HTR-8/SVneo (cell line): ENCODE measurements at places on chromosomes 7 and 10.

- no peak for DNase-seq
Measured at GRCh38 chr7:50307368-50308032, 3.0 kb downstream of the IKZF1 start.

DNA sequence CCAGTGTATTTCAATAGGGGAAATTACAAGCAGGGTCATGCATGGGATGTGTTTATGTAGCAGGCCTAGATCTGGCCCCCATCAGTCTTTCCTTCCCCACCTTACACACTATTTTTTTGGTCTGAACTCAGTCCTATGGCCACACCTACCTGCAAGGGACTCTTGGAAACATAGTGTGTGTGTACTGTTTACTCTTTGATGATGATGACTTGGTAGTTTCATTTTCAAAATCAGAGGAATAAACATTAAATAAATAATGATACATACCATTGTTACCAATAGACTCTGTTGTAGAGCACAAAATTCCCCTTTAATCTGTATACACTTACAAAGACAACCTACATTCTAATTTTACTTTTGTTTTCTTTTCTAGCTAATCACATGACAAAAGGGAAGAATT lies 191.0 kb downstream of the ZEB1 start:
- DNase-seq, result no peak

- DNase-seq, result no peak
Measured at GRCh38 chr7:99398891-99399445, 9.4 kb downstream of the PDAP1 start.

DNA sequence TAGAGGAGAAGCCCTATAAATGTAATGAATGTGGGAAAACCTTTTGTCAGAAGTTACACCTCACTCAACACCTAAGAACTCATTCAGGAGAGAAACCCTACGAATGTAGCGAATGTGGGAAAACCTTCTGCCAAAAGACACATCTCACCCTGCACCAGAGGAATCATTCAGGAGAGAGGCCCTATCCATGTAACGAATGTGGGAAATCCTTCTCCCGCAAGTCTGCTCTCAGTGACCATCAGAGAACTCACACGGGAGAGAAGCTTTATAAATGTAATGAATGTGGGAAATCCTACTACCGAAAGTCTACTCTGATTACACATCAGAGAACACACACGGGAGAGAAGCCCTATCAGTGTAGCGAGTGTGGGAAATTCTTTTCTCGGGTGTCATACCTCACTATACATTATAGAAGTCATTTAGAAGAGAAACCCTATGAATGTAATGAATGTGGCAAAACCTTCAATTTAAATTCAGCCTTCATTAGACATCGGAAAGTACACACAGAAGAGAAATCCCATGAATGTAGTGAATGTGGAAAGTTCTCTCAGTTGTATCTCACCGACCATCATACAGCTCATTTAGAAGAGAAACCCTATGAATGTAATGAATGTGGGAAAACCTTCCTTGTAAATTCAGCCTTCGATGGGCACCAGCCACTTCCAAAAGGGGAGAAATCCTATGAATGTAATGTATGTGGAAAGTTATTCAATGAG lies 18.9 kb downstream of the RBAK start:
- DNase-seq, result no peak

- DNase-seq, result no peak
Measured at GRCh38 chr7:139471740-139472353, 11.6 kb downstream of the KLRG2 start.

DNA sequence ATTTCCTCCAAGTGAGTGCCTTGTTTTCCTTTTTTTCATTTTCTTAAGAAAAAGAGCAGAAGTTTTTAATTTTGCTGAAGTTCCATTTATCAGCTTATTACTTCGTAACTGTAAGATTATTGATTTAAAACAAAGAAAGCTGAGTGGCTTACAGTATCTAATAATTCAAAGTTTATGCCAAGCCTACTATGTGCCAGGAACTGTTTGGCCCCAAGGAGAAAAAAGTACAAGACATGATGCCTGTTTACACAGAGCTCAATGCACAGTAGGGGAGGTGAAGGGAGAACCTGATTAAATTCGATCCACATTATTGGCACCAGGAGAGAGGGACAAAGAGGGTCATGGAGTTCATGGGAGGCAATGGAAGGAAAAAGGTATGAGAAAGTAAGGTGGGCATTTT lies 419.3 kb upstream of the ZMIZ1 start:
- no peak for DNase-seq

GRCh38 chr7:122686360-122686878 lies 12.5 kb downstream of the RNF133 start:
- no peak for DNase-seq

DNA sequence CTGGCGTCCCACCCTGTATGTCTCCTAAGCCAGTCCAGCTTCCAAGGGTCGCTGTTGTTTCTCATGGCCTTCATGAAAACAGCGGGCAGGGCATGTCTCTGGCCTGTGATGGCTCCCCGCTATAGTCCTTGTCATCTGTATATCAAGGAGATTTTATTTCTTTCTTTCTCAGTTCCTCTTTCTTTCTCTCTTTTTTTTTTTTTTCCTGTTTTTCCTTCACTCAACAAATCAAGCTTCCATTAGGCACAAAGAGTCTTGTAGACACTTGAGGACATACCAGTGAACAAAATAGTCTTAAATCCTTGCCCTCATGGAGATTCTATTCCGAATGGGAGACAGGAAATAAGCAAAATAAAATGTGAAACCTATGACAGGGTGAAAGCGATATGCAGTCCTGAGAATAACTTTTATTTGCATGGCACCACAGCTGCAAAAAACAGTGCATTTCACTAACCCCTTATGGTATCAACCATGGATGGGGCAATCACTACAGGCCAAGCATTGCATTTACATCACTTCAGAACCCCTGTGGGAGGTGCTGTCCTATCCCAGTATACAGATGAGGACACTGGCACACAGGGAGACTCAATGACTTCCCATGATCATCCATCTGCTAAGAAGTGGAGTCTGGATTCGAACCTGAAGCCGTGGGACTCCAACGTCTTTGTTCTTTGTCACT lies 50.7 kb downstream of the SYPL1 start:
- DNase-seq, result no peak

DNA sequence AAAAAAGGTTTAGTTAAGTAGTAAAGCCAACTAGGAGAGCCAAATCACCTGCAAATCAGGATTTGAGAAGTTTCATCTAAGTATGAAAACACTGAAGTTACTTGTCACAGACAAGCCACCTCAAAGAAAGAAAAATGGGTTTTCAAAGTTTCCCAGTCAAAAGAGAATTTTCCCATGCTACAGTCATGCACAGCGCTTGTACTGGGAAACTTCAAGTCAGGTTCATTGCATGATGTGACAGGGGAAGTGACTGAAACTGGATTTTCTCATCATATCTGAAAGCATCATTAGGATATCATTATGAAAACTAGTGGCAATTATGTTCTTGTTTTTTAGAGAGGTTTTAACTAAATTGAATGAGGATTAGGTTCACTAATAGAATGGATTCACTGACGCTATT lies 167.0 kb downstream of the SGMS1 start:
- DNase-seq, result no peak

DNA sequence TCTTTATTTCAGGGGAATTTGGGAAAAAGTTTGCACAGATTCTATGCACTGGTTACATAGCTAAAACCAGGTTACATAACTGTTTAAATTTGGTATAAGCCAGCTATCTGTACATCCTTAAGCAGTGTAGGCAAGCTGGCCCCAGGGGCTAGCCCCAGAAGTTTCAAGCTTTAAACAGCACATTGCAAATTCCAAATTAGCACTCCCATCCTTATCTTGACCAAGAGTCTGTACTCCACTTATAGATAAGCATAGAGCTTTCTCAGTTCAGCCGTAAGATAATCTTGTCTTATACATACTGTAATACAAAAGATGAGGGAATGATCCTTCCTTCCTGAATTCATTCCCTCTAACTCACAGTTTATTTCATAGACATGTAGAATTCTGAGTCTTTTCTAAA lies 109.3 kb downstream of the SPAG6 start:
- DNase-seq, result no peak

GRCh38 chr10:7955446-7955845 lies 99.0 kb upstream of the GATA3 start:
- DNase-seq, result no peak

- no peak for DNase-seq
Measured at GRCh38 chr10:44934416-44935200, 23.5 kb downstream of the TMEM72 start.

- no peak for DNase-seq
Measured at GRCh38 chr7:1160670-1161021, 650 bp upstream of the ZFAND2A start.

DNA sequence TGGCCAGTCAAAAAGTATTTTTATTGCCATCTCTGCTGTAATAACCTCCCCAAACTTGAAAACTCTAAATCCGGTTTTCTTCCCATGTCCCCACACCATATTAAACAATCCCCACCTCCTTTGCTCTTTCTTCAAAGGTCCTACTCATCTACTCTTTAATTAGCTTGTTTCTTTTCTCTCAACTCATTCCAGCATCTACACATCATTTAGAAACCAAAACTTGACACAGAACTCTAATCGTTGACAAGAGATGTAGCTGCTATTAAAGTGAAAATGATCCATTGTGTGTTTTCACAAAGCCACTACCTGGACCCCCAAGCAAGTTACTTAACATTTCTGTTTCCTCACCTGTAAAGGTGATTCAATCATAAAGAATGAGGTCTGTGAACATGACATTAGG lies 436.3 kb upstream of the NPVF start:
- no peak for DNase-seq

GRCh38 chr7:21903020-21903786 lies 42.5 kb downstream of the CDCA7L start:
- DNase-seq, result no peak

- peak; percentile 58 for DNase-seq
Measured at GRCh38 chr7:2631946-2632732, at the start of gene TTYH3. Gene TTYH3 (plus strand): TSS chr7:2631986. CDS start chr7:2632156, 170 bp downstream.

- peak; percentile 41 for DNase-seq
Measured at GRCh38 chr7:158650821-158651225, 53.8 kb downstream of the NCAPG2 start.

DNA sequence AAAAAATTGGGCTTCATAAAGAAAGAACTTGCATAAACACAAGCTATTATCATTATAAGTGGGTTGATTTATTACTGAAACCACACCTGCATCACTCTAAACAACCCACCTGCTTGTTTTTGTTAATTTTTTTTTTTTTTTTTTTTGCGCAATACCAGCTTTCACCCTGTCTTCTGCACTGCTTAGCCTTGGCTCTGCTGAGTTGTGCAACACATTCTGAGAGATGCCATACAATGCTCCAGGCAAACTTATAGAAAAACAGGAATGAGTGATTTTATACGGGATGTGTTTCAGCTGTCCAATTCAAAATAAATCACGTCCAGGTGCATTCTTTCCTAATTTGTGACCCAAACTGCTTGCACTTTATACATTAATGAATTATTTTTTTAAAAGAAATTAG lies 923.6 kb downstream of the GATA3 start:
- no peak for DNase-seq

GRCh38 chr7:146514304-146514703 lies 397.7 kb downstream of the CNTNAP2 start:
- DNase-seq, result no peak

- peak; percentile 67 for DNase-seq
Measured at GRCh38 chr10:77564731-77565589, 72.6 kb downstream of the KCNMA1 start.

GRCh38 chr10:95605163-95605562 lies 44.0 kb upstream of the SORBS1 start:
- no peak for DNase-seq

- no peak for DNase-seq
Measured at GRCh38 chr10:17263580-17263979, 35.5 kb downstream of the VIM start.

DNA sequence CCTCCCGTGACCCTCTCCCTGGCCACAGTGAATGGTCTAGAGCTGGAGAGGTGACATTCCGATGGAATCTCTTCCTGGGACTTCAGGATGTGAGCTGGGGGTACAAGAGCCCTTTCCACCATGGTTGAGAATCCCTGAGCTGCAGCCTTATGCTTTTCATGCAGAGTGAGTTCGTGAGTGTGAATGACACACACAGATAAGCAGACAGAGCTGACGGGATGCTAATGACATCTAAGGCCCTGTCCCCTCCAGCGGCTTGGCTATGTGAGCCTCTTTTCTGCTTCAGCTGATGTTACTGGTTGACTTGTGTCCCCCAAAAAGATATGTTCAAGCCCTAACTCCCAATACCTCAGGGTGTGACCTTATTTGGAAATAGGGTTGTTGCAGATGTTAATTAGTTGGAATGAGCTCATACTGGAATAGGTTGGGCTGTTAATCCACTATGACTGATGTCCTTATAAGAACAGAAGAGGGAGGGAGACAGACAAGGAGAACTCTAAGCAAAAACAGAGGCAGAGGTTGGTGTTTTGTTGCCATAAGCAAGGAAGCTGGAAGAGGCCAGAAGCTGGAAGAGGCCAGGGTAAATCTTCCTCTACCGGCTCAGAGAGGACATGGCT lies 111.1 kb upstream of the AFAP1L2 start:
- DNase-seq, result no peak

DNA sequence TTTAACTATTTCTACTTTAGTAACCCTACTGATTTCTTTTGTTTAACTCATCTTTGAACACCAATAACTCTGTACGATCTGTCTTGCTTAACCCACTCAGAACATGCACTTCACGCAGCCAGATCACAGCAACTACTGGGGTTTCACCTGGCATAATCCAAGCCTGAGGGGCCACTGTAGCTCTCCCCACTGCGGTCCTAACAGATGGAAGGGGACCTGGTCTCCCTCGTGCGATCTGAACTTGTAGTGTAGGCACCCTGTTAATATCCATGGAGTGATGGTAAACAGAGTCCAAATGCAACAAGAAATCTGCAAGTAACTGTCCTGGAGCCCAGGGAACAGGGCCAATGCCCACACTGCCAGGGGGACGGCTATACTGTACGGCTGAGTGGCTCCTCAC lies 45.5 kb downstream of the INSIG1 start:
- no peak for DNase-seq

DNA sequence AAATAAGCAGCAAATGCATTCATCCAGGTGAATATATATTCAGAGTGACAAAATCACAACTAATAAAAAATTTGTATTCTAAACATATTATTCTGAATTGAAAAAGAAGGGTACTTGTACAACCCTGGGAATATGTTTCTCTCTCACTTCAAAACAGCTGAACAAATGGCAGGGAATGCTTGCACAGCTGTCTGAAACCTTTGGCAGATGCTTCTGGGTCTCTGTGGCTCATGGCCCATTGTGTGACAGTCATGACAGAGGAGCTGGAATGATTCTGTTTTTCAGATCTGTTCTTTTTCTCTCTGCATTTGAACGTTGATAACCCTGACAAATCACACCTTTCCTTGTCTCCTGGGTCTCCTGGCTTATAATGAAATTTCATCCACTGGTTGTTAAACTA lies 275.7 kb upstream of the FZD1 start:
- no peak for DNase-seq

GRCh38 chr7:129343099-129343700 lies 91.0 kb upstream of the STRIP2 start:
- DNase-seq, result peak; percentile 39

- no peak for DNase-seq
Measured at GRCh38 chr7:30613366-30614325, 19.0 kb downstream of the GARS1 start.

- DNase-seq, result no peak
Measured at GRCh38 chr7:101666741-101667140, 37.6 kb upstream of the MYL10 start.

- DNase-seq, result no peak
Measured at GRCh38 chr7:14303536-14303935, 314.1 kb upstream of the ETV1 start.
